ENCODE measurements at places on chromosomes 11 and 22. TPM values are rescaled to one million over a fixed set of nuclear protein-coding genes. Genes with fewer than 3 reads are reported as not detected.

DNHD1 gene
- total RNA-seq, result 28.2 TPM

HBG2 gene
- total RNA-seq, result not detected

IGF2 gene
- total RNA-seq, result 8.2 TPM

FGF4 gene
- total RNA-seq, result not detected

CRACR2B gene
- 2.1 TPM for total RNA-seq

DNA sequence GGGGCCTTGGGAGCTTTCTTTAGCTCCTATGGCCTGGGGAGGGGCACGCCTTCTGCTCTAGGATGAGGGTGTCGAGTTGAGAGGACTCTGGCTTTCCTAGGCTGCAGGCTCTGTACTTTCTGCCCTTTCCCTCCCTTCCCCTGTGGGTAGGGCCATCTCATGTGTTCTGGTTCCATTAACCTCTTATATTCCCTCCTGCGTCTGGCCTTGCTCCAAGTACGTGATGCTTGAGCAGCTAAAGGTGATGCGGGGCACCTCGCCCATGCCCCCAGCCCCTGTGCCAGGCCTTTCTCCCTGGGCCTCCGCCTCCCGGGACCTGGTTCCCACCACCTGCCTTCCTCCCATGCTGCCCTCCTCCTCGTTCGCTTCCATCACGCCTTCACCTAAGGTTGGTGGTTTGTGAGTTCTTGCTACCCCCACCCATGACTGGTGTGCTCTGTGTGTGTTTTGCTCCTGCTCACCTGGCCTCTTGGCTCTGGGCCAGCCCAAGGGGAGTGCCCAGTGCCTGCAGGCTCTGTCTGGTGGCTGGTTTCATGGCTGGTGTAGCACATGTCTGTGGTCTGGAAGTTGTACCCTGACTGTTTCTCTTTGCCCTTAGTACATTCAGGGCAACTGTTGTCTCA, 34.1 kb downstream of the PHLDB1 start:
- no peak for DNase-seq

GRCh38 chr11:86954269-86955110, 705 bp downstream of the FZD4 start:
- DNase-seq, result peak; percentile 3

GRCh38 chr22:17106161-17106784, 14.9 kb downstream of the TMEM121B start:
- no peak for DNase-seq

DNA sequence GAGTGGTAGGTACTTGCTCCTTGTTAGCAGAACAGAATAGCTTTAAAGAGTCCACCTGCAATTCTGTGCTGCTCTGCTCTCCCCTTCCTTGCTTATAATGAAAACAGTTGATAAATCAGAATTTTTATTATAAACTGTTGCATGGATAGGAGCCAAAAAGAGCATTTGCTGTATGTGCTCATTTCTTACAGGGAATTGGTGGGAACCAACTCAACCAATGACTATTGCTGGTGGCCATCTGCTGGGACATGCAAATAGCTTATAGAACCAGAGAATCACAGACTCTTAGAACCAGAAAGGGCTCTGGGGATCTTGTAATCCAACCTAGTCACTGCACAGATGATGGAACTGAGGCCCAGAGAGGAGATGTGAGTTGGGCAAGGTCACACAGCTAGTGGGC, 43.1 kb upstream of the NECTIN1 start:
- DNase-seq, result no peak

GRCh38 chr11:75031224-75031753, 42.6 kb downstream of the NEU3 start:
- no peak for DNase-seq

DNA sequence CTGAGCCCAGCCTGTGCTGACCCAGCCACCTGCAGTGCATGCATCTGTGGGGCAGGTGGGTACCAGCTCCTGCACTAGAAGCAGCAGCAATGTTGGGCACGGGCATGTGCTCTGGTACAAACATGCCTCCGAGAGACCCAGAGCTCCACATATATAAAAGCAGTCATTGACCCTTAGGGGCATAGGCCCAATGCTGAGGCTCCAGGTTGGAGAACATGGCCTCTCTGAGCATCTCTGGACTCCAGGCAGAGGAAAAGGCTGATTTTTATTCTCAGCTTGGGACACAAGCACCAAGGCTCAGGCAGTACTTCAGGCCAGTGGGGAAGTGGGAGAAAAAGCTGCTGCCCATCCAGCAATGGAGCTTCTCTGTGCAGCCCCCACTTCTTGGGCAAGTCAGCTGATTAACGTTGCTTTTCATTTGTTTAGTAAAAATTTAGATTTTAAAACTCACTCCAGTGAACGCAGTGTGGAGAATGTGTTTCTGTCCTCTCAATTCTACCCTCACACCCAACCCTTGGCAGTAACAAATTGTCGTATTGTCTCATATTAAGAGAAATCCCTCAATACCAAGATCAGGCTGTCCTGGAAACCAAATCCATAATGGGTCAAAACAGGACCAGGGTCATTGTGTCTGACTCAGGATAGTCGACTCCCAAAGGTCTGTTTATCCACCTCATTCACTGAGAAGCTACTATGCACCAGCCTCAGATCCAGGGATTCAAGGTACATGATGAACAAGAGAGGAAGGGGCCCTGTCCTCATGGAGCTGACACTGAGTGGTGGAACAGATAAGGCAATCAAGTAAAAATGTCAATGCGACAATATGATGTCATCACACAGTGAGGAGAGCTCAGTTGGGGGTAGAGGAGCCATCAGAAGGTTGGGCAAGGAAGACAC, 50.6 kb upstream of the TOP3B start:
- DNase-seq, result no peak

DNA sequence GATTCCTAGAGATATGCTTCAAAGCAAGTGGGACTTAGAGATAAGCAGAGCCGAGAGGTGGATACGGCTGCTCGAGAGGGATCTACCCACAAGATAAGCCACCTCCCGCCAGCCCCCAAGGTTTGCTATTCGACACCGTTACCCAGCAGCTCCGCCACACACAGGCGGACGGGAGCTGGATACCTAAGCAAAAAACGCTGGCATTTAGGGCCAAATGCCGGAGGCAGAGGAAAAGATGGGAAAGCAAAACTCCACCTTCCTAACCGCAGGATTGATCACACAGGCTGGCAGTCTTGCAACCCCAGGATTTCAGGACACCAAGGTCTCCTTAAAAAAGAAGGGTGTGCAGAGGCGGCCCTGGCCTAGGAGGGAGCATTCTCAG, 709 bp downstream of the FTH1 start:
- peak; percentile 56 for DNase-seq

DNA sequence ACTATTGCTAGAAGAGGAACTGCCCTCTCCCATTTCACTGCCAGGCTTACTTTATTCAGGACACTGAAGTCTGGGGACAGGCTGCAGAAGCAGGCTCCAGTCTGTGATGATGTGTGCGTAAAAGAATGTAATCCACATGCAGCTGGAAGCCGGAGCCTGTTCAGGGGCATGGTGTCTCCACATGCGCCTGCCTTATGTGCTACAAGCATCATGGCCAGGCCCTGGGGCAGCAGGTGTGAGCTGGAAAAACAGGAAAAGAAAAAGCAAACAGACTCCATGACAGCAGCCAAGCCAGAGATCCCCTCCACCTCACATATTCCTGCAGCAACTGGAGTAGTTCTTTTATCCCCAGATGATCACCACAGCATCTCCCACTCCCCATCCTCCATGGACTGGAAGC, 33.4 kb downstream of the ARFGAP2 start:
- no peak for DNase-seq

DNA sequence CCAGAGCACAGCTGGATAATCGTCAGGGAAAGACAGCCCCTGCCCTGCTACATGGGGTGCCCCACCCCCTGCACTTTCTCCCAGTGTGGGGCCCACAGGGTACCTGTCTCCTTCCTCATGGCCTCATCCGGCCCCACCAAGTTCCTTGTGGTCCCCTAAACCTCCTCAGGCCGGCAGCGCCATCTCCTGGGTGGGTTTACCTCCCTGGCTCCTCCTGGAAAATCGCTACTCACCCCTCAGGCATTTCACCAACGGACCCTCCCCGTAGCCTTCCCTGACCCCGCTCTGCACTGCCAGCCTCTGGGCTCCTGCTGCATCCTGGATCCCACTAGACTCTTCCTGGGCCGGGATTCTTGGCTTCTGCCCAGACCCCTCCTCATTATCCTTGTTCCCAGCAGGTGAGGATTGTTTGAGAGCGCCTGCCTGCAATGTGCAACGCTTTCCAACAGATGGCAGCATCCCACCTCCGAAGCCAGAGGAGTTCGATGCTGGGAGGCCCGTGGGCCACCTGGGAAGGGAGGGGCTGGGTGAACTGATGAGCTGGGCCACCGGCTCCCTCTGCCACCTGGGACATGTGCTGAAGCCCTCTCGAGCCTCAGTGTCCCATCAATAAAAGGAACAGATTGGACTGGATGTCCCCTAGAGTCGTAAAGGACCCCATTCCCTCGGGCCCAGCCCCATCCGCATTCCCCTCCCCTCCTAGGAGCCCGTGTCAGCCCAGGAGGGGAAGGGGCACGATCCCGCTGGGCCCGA, 44.2 kb upstream of the TTLL12 start:
- peak; percentile 77 for DNase-seq

DNA sequence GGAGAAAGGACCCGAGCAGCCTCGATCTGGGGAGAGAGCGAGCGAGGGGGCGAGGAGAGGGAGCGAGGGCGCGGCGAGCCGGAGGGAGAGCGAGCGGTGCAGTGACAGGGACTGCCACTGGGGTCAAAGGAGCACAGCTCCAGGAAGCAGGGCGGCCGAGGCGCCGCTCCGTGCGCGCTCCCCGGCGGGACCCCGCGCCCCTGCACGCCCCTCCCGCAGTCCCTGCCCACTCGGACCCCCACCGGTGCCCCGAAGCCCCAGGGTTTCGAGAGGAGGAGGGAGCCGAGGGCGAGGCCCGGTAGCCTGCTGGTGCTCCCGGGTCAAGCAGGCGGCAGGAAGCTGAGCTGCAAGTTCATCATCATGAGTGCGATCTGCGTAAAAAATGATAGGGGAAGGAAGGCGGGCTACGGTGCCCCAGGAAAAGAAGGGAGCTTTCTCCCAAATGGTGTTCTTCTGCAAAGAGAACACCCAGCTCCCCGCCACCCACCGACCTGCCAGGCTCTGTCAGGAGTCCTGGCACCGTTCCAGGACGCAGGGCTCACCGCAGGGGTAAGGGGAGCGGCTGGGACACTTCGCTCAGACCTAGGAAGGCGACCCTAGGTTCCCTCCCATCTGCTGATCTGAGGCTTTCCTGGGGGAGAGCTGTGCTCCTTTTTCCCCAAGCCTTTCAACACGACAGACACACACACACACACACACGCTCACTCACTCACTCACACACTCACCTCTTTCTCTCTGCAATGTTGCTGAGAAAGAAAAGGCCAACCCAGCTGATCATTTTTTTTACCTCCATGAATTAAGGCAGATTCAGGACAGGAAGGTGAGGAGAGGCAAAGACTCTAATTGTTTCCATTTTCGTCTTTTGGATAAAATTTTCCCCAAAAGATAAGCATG, at the start of gene MPPED2:
MPPED2 (minus strand) TSS at position 103 of the 894 bp plus-strand sequence. CDS start 5,980 bp downstream, outside the sequence.
- peak; percentile 40 for DNase-seq

DNA sequence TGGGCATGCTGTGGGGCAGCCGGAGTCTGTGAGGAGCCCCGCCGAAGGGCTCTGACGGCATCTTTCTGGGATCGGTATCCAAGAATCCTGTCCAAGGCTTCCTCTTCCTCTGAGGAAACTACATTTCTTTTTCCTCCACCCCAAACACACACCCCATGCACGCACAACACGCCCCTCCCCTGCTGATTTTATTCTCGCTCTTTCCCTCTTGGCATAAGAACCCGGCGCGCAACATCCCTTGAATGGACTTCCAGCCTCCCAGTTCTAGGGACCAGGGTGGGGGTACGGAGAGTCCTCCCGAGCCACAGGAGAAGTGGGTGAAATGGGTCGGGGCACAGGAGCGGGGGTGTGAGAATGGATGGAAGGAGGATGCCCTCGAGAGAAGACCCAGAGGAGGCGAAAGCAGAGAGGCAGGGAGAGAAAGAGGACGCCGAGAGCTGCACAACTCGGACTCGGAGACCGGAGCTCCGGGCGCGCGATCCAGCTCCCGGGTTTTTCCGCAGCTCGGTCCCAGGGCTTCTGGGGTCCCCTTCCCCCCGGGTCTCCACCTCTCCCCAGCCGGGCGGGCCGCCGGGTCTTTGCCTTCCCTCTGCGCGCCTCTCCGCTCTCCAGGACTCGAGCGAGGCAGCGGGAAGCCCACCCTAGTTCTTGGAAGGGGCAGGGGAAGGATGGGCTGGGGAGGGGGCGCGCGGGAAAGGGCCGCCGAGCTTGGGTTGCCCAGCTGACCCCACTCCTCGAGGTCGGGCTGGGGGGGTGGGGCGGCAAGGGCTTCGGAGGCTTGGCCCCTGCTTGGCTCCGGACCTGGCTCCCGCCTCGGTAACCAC, 1.5 kb upstream of the LARGE1 start:
- DNase-seq, result peak; percentile 22

GRCh38 chr11:67354075-67355022, 1.0 kb upstream of the POLD4 start:
- peak; percentile 52 for DNase-seq

Data from activated CD8-positive, alpha-beta T cell treated with anti-CD3 and anti-CD28 coated beads for 36 hours (primary cell).